ENCODE measurements at places on chromosomes 5 and 9.

- DNase-seq, result no peak
These were observed 46.7 kb downstream of the ADRB2 start for GRCh38 chr5:148873120-148873519.

DNA sequence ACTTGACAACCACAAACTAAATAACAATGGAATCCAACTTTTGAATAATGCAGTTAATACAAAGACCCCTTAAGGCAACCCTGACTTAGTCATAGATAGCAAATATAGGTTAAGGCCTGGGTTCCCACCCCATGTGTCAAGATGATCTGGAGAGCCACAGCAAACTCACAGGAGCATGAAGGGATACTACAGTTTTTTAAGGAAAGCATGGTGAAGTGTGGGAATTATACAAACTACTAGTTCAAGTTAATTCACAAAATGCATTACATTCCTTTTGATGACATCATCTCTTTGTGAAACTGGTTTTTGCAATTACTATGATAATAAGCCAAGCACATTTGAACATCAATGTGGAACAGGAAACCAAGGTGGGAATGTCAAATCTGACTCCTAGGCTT is 50.6 kb downstream of the LHFPL2 start:
- no peak for DNase-seq

DNA sequence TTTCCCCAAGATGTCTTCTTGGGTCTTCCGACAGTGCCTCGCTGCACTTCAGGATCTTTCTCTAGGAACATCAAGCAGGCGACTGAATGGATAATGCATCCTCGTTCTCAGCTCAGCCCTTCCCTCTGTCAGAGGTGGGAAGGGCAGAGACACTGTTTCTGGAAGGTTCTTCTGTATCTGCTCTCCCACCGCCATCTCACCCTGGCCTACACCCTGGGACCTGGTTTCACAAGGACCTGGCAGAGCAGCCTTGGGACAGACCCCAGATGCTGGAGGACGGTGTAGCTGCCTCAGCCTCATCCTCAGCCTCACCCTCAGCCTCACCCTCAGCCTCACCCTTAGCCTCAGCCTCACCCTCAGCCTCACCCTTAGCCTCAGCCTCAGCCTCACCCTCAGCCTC is 18.5 kb downstream of the MRPL36 start:
- DNase-seq, result no peak

DNA sequence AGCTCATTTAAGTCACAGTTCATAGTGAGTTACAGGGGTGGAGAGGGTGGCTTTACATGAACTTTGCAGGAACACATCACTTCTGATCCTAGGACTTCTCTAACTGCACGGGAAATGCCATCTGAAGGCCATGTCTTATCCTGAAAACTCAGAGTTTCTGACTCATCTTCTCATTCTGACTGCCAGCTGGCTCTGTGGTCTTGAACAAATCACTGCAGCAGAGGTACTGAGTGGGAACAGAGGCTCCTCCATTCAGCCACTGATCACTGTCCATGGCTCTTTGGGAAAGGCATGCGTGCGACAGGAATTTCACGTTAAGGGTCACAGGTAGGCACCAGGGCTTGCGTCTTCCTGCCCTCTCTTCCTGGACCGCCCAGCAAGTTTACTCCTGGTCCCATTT is 114.6 kb upstream of the LRRTM2 start:
- DNase-seq, result no peak

GRCh38 chr9:84297162-84297821 is 43.3 kb downstream of the SLC28A3 start:
- DNase-seq, result no peak

DNA sequence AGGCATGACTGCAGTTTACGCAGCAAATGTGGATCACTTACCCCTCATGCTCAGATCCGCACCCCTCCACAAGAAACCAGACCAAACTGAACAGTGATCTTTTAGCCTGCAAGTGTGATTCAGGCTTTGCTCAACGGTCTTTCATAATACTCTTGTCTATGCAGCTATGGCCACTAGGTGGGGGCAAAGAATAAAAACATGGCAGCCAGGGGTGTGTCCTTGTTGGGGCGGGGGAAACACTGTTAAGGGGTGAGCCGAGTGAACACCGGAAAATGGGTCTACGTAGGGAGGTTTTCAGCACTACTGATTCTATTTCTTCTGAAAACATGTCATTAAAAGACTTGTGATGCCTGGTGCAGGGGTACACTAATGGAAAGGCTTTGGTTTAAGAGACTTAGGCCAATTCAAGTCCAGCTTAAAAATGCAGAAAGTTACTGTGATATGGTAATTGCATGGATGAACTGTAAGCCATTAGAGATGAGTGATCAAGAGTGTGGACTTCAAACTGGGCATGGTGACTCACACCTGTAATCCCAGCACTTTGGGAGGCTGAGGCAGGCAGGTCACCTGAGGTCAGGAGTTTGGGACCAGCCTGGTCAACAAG is 49.9 kb upstream of the GPR151 start:
- DNase-seq, result peak; percentile 43

GRCh38 chr9:128892221-128892921 is 10.4 kb downstream of the LRRC8A start:
- peak; percentile 75 for DNase-seq

GRCh38 chr9:4654084-4654483 is 8.0 kb upstream of the PLPP6 start:
- DNase-seq, result no peak

GRCh38 chr9:32483343-32483742 is 42.7 kb downstream of the RIGI start:
- no peak for DNase-seq

GRCh38 chr9:88460587-88461332 is 72.5 kb downstream of the SPIN1 start:
- DNase-seq, result no peak

DNA sequence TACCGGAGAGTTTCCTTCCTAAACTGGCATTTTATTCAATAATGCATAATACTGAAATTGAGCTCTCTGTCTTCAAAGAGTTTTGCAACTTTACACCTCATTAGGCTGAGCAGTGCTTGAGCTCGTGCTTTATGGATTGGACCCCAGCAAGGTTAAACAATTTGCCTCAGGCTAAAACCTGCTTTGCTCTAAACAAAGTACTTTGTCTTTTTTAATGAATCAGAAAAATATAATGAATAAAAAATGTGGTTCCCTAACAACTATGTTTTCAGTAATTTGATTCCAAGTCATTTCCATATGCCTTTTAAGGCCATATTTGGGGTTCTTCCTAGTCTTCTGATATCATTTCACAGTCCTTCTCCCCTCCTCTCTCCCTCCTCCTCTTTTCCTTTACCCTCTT is 20.0 kb downstream of the ZNF366 start:
- no peak for DNase-seq

DNA sequence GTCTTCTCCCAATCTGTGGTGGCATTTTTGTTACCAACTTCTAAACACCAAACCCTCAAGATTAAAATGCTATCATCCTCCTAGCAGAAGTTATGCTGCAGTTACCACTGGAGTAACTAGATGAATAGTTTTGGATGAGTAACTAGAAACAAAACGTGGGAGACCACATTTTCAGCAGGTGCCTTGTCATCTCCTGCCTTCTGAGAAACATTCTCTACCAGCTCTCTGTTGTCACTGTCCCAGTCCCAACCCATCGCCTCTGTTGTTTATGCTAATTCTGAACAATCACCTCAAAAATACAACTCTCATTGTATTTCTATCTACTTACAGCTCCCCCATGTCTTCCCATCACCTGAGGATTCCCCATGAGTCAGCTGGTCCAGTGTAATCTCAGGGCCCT is 652.5 kb upstream of the ADAMTS16 start:
- no peak for DNase-seq

All from femur (tissue), 1 donor.